Activated CD4-positive, alpha-beta T cell treated with anti-CD3 and anti-CD28 coated beads, Interleukin-2, amount 50 U/mL, for 4 hours (primary cell): ENCODE measurements at places on chromosomes 1 and 21.

GRCh38 chr21:29305561-29305960 lies 6.8 kb downstream of the BACH1 start:
- no peak for DNase-seq

DNA sequence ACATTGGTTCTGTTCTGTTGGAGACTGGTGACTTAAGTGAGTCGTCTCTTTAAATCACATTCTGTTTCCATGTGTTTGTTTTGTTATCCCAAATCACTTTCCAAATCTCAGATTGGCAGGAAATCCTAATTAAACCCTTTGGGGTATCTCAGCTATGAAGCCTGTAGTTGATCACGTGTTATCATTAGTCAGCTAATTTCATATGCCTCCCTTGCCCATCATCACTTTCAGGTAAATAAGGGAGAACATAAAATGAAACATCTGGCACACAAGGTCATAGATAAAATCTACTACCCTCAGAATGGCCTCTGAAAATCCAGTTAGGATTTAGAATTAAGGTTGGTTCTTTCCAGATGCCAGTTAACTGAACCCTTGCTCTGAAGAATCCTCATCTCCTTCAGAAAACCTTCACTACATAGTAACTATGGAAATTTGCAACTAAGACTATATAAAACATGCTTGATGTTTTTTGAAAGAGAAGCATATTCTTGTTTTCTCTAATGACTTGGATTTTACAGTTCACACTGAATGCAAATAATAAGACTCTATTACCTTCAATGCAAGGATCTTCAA lies 401.5 kb downstream of the DSCAM start:
- DNase-seq = no peak

GRCh38 chr1:233664253-233664652 lies 50.3 kb downstream of the KCNK1 start:
- no peak for DNase-seq

GRCh38 chr1:237390823-237391222 lies 348.8 kb downstream of the RYR2 start:
- no peak for DNase-seq

GRCh38 chr1:111489604-111490003 lies 13.8 kb downstream of the ADORA3 start:
- DNase-seq = no peak

DNA sequence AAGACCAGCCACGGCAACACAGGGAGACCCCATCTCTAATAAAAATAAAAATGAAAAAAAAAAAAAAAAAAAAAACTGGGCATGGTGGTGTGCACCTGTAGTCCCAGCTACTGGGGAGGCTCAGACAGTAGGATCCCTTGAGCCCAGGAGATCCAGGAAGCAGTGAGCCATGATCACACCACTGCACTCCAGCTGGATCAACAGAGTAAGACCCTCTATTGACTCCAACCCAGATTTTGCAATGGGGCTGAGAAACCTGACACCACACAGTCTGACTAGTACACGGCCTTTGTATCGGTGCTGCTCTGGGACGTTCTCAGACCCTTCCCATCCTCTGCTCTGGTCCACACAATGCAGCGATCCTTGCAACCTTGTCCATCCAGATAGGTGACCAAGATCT lies 31.8 kb downstream of the SPATA21 start:
- DNase-seq = no peak

DNA sequence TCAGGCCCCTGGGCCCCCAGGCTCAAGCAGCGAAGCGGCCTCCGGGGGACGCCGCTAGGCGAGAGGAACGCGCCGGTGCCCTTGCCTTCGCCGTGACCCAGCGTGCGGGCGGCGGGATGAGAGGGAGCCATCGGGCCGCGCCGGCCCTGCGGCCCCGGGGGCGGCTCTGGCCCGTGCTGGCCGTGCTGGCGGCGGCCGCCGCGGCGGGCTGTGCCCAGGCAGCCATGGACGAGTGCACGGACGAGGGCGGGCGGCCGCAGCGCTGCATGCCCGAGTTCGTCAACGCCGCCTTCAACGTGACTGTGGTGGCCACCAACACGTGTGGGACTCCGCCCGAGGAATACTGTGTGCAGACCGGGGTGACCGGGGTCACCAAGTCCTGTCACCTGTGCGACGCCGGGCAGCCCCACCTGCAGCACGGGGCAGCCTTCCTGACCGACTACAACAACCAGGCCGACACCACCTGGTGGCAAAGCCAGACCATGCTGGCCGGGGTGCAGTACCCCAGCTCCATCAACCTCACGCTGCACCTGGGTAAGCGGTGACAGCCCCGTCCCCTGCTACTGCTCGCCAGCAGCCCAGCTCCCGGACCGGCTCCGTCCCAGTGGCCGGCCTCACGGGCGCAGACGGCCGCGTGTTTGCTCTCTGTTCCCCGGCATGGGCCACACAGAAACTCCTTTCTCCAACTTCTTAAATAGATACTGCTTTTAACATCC lies 539 bp downstream of the LAMC1 start:
- DNase-seq = no peak

- no peak for DNase-seq
These were observed 65.6 kb downstream of the NCAM2 start for GRCh38 chr21:21063828-21064227.

- DNase-seq = no peak
These were observed 12.7 kb downstream of the PACC1 start for GRCh38 chr1:212401838-212402582.

DNA sequence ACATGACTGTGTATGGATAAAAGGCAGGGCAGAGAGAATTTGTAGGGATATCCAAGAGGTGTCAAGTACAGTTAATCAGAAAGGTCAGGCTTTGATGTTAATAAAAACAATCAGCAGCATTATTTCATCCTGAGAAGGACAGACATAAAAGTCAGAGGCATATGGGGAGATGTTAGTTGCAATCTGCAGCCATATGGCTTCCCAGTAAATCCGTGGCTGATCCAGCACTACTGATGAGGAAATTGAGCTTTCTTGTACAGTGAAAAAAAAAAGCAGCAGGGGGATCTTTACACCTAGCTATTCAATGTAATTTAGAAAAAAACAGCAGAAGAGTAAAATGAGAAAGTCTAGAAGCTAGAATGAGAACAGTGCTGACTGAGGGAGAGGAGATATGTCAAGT lies 2.2 kb upstream of the SPRR1B start:
- DNase-seq = no peak

- DNase-seq = no peak
These were observed 1280.3 kb upstream of the B3GALT2 start for GRCh38 chr1:194466706-194467105.

DNA sequence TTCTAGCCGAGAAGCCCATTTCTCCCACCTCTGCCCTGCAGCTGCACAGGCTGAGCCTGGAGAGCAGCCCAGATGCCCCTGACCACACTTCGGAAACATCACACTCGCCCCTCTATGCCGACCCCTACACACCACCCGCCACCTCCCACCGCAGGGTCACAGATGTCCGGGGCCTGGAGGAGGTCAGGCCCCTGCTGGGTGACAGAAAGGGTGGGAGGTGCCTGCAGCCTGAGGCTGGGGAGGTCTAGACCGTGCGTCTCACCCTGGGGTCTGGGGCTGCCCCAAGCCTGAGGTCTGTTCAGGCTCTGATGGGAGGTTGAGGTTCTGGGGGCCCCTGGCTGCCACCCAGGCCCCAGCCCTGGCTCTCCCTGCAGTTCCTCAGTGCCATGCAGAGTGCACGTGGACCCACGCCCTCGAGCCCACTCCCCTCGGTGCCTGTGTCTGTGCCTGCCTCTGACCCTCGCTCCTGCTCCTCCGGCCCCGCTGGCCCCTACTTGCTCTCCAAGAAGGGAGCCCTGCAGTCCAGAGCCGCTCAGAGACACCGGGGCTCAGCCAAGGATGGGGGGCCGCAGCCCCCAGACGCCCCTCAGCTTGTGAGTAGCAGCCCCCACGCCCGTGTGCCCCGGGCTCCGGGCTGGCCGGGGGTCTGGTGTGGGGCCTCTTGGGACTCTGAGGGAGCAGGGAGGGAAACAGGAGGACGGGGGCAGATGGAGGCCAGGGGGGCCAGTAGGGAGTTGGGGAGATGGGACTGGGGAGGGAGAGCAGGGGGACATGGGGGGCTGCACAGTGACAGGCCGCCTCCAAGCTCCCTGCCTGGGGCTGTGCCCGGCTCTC lies 7.4 kb downstream of the PLEKHN1 start:
- DNase-seq = no peak

DNA sequence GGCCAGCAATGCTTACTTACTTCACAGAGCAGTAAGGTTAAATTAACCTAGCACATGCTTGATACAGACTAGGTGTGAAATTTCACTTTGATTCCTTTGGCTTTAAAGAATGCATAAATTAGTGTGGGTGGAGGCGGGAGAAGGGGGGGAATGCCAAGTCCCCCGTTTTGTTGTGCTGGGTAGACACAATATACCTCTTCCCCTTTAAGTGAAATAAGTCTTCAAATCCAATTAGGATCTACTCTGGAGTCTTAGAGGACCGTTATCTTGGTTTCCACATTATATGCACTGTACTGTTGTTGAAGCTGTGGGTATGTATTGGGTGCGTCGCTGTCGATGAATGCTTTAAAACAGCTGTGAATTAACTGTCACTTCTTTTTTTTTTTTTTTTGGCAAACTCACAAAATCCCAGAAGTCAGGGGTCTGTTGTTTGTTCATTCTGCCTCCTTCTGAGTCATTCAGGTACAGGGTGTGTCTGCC lies 1.6 kb upstream of the S1PR1 start:
- no peak for DNase-seq

DNA sequence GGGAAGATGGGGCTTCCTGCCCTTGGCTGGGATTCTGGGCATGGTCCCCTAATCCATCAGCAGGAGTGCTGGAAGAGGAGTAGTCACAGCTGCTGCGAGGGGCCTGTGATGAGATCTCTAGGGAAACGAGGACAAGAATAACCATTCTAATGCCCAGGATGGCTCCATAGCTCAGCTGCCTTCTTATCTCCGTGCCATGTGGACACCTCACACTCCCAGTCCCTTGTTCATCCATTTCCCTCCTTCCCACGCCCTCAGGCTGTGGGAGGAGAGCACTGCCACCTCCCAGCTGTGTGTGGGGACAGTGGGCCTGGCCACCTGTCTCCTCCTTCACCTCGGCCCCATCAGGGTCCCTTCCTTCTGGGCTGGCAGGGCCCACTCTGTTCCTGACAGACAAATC lies 16.1 kb upstream of the ETV3 start:
- no peak for DNase-seq
